ENCODE measurements at places on chromosomes 1 and 21.

- DNase-seq: no peak
These were observed 512.7 kb downstream of the LMO4 start for GRCh38 chr1:87841332-87841731.

DNA sequence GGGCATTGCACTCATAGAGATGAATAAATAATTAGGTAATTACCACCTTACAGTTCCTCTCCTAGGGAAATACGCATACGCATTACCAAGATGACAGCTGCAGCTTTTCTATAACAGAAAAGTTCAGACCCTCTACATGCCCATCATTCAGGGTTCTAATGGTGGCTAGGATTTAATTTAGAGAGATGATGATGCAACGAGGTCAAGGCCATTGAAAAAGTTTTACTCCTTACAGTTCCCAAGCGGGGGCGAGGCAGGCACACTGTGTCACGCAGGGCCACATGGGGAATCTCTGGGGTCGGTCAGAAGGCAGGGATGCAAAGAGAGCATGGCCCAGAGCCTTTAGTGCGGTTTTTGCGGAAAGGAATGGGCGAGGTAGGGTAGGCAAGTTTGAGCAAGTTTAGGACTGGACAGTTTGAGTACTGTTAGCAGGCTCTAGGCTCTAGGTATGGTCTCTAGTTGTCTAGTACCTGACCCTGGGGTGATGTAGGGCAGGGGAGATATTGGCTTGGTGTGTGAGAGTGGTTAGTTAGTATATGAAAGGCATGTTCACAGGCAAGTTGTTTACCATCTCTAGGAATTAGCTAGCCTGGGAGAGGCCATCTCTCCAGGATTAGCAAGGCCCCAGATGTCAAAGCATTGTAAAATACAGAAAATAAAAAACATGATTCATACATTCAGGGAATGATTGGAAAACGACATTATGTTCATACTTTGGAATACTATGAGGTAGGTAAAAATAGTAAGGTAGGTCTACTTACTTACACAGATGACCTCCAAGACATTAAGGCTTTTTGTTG is 29.6 kb upstream of the ID3 start:
- no peak for DNase-seq

GRCh38 chr1:54309631-54310366 is 96.4 kb downstream of the SSBP3 start:
- DNase-seq: no peak

DNA sequence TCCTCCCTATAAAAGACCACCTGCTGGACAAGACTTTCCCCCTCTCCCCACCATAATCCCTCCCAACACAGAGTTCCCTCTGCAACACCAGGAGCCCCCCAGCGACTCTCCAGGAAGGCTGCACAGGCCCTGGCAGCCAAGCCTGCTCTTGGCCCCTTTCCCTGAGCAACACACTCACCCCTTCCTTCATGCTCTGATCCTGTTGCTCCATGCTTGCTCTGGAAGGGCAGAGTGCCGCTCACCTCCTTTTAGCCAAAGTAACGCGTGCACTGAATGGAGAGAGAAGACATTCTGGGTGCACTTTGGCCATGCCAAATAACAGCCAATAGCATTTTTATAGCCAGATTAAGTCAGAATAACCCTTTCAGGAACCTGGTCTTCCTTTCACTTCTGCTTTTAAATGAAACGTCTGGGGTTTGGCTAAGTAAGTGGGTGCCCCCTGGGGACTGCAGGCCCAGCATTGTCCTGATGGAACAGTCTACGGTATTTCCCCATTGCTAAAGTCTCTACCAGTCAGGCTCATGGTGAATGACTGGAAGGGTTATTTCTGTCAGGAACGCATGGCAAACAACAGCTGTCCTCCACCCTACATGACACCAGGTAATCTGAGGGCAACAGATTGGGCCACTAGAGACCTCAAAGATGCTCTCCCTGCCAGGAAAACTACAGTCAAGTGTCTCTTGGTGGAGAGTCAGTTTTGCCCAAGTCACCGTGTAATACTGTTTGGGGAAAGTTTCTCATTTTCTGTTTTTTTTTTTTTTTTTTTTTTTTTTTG is at the start of gene SLC2A5:
Gene SLC2A5, minus strand, starts transcription at position 310 of the 775 bp plus-strand sequence. Its CDS starts 99 bp downstream, at position 211.
- peak; percentile 61 for DNase-seq

DNA sequence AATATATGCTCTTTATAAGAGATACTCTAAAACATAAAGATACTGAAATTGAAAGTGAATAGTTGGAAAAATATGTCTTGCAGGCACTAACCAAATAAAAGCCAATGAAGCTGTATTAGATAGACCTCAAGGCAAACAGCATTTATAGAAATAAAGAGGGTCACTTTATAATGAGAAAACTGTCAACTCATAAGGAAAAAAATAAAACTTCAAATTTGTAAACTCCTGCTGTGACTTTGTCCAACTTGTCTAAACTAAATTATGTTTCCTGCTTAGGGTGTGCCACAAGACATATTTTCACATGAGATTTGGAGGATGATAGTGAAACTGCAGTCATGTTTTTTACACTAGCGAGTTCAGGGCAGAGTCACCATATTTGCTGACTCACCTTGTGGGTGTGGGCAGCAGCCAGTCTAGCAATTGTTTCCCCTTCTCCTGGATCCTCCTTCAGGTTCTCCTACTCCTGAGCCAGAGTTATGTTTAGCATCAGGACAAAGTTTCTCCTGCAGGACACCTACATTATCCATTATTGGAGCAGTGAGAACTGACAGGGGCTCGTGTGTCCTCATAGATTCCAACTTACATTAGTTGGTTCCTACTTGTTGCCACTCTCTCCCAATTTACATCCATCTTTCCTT is 43.8 kb downstream of the CD53 start:
- peak; percentile 40 for DNase-seq

DNA sequence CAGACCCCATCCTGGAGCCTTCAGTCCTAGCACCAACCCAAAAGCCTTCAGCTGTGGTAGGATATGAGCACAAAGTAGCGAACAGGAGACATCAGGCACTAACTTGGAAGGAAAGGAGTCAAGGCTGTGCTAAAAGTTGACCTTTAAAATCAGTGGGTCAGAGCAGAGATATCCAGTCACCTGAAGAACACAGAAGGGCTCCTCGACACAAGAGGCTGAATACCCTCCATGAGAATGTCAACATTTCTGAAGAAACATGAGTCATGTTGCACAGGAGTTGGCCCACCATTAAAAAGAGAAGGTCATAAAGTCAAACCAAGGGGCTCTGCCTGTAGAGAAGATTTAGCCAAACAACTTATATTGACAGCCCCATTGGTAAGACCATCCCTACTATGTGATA is 172.5 kb downstream of the PLPP3 start:
- DNase-seq: no peak

- no peak for DNase-seq
These were observed 1.8 kb downstream of the C2CD4D start for GRCh38 chr1:151837884-151838221.

GRCh38 chr1:169271098-169271497 is 96.5 kb downstream of the NME7 start:
- DNase-seq: peak; percentile 48

GRCh38 chr1:84480650-84481049 is 1.6 kb downstream of the RPF1 start:
- no peak for DNase-seq

DNA sequence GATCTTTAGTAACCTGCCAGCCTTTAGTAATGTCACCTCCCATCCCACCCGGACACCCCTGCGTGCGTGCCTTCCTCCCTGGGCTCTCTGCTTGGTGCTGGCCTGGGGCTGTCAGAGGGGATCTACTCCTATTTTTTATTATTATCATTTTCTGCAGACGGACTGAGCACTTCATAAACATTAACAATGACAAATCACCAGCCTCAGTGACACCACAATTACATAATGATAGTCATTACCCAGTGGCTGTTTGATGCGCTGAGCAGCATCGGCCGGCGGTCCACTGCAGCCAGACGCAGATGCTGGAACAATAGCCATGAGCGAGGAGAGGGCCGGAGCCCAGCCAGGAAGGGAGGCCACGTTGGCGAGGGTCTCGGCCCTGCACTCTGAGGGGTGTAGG is 309.3 kb upstream of the AJAP1 start:
- DNase-seq: no peak

All from fibroblast of the aortic adventitia (primary cell).